RPMI7951 (cell line): ENCODE measurements at places on chromosomes 4 and X.

- no peak for DNase-seq
Measured at GRCh38 chr4:1238676-1239000, 10.3 kb downstream of the CTBP1 start.

DNA sequence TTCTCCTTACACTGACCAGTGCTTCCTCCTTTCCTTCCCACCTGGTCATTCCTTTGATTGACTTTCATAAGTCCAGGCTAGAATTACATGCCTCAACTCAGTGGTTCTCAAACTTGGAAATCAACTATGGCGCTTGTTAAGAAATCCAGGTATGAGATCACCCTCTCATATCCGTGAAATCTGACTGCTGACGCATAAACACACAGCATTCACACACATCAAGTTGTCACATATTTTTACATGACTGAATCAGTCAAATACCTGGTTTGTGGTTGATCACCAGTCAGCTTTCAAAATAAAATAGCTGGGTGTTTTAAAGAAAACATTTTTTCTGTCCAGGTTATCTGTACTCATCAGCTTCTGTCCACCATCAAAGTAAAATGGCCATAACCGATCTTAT lies 433.5 kb downstream of the AFF2 start:
- DNase-seq = no peak

- DNase-seq = no peak
Measured at GRCh38 chr4:78342125-78342524, 209.4 kb upstream of the ANXA3 start.

GRCh38 chr4:107423677-107424405 lies 296.2 kb downstream of the PAPSS1 start:
- no peak for DNase-seq

GRCh38 chr4:94306713-94307112 lies 35.9 kb downstream of the HPGDS start:
- no peak for DNase-seq

DNA sequence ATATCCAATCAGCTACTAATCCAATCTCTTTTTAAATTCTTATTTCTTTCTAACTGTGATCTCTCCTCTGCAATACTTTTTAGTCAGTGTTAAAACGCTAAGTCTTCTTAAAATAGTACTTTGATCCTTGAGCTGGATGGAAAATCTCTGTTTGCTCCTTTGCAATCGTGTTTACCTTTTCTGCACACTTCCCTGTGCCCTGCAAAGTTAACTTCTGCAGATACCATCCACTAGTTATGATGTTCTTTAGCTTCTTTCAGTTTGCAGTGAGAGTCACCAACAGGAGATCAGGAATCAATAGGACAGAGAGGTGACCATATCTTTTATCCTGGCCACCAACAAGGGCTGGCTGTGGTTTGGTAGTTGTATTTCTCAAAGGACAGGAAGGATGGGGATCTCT lies 391.5 kb downstream of the GASK1B start:
- DNase-seq = no peak

DNA sequence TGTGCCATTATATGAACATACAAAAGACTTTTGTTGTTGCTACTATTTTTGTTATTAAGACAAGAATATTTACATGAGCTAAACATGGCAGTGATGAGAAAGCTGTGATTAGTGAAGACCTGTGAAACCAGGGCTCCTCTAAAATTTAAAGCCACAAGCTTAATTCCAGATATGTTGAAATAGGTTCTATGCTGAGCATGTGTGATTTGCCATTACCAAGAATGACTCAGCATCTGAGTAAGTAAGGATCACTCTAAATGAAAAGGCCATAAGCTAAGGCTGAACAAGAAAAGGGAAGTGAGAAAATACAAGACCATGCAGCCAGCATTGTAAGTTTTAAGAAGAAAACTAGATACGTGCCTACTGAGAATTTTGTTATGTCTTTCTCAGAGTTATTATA lies 75.9 kb upstream of the CAMK2D start:
- peak; percentile 80 for DNase-seq

GRCh38 chrX:97616883-97617530 lies 733.3 kb downstream of the RPA4 start:
- DNase-seq = peak; percentile 67

DNA sequence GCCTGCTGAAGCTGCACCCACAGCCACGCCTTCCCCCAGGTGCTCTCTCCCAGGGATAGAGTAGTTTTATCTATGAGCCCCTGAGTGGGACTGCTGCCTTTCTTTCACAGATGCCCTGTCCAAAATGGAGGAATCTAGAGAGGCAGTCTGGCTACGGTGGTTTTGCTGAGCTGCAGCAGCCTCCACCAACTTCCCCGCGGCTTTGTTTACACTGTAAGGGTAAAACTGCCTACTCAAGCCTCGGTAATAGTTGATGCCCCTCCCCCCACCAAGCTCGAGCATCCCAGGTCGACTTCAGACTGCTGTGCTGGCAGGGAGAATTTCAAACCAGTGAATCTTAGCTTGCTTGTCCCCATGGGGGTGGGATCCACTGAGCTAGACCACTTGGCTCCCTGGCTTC lies 84.5 kb downstream of the PRKG2 start:
- no peak for DNase-seq

DNA sequence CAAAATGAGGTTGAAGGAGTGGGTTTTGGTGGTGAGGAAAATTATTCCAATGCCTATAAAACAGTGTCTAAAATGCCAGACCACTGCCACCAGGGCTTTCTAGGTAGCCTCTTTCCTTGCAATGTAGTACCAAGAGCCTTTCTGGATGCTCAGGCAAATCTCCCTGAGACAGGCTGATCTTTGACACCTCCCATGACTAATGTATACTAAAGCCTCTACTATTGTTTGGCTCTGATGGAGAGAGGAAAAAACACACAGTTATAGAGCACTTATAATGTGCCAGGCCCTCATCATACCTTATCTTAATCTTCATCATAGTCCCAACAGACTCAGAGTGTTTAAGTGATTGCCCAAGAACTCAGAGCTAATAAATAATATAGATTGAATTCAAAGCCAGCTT lies 5.8 kb downstream of the MTMR8 start:
- DNase-seq = no peak

GRCh38 chrX:119784747-119785446 lies 6.5 kb downstream of the RPL39 start:
- peak; percentile 14 for DNase-seq

GRCh38 chr4:127641524-127641923 lies 8.8 kb downstream of the INTU start:
- no peak for DNase-seq

DNA sequence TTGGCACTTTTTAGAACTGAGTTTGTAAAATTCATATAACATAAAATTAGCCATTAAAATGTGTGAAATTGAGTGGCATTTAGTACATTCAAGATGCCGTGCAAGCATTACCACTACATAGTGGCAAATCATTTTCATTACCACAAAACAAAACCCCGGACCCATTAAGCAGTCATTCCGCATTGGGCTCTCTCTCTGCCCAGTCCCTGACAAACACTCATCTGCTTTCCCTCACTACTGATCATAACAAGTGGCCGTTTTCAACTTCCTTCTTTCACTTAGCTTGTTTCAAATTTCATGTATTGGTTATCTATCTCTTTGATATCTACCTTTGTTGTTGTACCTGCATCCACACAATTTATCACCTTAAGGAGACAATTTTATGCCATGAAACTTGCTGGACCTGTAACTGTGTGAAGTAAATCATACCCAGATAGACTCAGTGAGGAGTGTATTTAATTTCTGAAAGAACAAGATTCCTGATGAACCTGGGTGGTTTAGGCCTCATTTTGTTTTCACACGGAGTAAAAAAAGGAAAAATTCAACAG lies 202.1 kb downstream of the OR13H1 start:
- DNase-seq = no peak

GRCh38 chrX:104419211-104419610 lies 146.8 kb upstream of the IL1RAPL2 start:
- peak; percentile 6 for DNase-seq

DNA sequence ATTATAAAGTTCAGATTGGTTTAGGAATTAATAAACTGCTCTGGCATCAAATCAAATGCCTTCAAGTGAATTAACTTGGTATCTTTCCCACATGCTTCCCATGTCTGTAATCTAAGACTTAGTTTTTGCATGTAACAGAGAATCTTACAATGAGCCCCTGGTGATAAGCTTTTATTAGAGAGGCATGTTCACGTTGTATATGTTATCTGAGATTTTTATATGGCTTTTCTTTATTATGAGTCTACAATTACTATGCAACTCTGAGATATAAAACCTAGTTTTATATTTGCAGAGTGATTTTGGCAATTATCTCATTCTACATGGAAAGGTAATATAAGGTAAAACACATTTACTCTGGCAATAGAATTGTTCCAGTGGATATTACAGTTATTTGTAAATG lies 1578.4 kb upstream of the IGFBP7 start:
- no peak for DNase-seq

- DNase-seq = no peak
Measured at GRCh38 chr4:89915937-89916336, 21.3 kb downstream of the MMRN1 start.

GRCh38 chr4:6074758-6075157 lies 56.5 kb upstream of the C4orf50 start:
- no peak for DNase-seq

GRCh38 chr4:82201805-82202641 lies 171.8 kb downstream of the HNRNPD start:
- peak; percentile 17 for DNase-seq

DNA sequence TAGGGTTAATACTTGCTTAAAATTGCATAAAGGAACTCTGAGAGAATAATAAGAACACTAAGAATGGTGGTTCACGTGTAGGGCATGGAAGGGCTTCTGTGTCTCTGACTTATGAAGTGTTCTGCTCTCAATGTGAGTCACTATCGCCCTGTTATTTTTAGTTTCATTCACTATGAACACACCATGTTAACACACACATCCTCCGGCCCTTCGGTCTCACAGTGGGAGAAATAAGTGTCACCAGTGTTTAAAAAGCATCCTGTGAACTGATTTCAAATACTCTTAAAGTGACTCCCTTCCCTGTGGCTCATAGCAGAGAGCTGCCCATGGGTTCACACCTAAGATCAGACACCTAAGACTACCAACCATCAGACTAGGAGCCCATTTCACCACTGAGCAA lies 33.8 kb upstream of the FGFBP2 start:
- DNase-seq = no peak

DNA sequence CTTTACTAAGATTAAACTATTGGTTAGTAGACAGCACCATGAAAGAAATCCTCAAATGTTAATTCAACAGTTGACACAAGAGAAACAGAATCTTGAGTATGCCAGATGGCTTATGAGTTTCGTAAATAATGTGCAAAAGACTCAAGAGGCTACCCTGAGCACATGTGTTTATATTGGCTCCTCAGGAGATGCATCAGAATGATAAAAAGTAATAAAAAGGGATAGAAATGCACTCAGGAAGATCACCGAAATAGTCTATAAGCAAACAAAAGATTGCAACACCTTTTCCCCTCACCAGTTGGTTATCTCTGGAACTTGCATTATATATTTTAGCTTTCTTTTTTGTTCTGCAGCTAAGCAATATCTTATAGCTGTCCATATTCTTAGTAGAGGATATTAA lies 84.4 kb downstream of the SCFD2 start:
- no peak for DNase-seq

DNA sequence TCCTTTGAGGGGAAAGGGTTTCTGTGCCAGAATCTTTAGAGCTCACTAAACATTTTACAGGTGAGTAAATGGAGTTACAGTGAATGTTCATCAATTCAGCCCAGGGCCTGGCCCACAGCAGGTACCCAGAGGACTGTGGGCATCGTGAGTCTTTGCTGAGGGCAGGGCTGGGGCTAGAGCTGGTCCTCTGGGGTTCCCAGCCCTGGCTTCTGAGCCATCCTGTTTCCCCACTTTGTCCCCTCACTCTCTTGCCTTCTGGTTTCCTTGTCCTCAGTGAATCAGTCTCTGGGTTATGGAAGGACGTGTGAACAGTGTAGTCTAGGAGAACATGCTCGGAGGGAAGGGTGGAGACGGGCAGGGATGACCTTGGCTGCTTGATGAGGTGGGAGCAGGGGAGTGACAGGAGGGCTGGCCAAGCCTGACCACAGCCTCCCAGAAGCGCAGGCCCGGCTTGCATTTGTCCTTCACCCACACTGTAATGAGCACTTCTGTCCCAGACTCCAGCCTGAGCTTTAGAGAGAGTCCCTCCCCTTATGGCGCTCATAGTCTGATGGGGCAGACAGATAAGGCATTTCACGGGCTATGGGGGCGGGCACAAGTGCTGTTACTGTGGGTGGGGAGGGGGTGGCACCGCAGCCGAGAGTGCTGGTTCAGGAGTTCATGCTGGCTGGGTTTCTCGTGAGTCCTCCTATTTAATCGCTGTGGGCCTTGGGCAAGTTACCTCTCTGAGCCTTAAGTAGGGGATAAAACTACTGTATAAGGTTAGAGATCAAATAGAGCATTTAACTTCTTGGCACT lies 17.3 kb downstream of the TBC1D14 start:
- peak; percentile 85 for DNase-seq

DNA sequence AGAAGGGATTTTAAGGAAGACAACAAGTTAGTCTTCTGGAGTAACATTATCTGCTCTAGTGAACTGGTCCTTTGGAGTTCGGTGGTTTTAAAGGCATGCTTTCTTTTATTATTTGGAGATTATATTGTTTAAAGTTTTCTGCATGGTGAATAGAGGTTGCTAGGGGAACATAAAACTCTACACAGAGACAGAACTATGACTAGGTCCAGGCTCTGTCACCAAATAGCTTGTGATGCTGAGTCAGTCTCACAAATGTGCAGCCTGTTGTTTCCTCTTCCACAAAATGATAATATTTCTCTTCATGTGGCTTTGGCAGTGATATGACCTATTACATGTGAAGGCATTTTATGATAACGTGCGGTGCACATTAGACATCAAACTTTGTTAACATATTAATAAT lies 132.6 kb downstream of the PACRGL start:
- no peak for DNase-seq

DNA sequence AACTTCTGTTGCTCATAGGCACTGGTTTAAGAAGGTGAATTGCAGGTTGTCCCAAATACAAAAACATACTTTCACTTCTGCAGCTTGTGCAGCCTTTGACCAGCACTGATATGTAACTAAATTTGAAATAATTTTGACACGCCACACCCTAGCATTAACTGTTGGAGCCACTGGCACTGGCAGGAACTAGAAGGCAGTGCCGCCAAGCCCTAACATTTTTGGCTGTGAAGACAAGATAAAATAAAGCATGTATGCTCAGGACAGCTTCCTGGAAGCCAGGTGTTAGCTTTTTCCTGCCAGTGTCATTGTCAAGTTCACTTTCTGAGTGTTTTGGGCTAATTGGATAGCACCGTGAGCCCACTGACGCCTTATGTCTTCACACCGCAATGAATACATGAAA lies 65.3 kb upstream of the FBXW7 start:
- DNase-seq = no peak

DNA sequence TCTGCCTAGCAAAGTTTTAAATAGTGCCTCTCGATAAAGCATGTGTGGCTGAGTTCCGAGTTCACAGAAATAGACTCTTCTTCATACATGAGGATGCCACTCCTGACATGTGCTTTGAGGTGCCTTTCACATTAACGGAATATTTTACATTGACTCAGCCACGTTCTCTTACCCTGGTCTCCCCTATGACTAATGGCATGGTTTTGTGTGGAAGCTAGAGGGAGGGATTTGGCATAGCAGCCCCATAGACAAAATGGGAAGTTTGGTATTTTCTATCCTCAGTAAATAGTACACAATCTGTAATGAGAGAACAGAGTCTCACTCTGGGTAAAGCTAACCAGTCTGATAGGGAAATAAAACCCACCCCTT lies 68.9 kb downstream of the PCDH19 start:
- no peak for DNase-seq

GRCh38 chr4:89509708-89510281 lies 202.2 kb upstream of the GPRIN3 start:
- no peak for DNase-seq
